IPS-NIHi11 (cell line): ENCODE measurements at places on chromosomes 6 and 20.

- DNase-seq = no peak
Measured at GRCh38 chr20:5090191-5090590, 29.6 kb downstream of the PCNA start.

GRCh38 chr6:98847416-98847778 is 13.0 kb downstream of the POU3F2 start:
- peak; percentile 14 for DNase-seq

- no peak for DNase-seq
Measured at GRCh38 chr20:47720636-47721427, 64.4 kb downstream of the SULF2 start.

DNA sequence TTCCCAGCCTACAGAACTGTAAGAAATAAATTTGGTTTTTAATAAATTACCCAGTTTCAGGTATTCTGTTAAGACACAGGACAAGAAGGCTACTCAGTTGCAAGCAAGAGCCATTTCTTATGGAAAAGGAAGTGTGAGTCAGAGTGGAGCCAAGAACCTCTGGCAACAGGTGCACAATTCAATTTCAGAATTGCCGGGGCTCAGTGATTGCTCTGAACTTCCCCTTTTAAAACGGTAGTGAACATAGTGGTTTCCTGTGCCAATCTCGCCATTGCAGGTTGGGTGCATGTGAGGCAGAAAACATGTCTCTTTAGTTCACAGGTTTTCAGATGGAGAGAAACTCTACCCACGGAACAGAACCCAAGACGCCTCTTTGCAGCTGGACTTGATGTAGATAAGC is 16.4 kb downstream of the PIGT start:
- DNase-seq = no peak

GRCh38 chr6:10529231-10529801 is 8.2 kb downstream of the GCNT2 start:
- DNase-seq = no peak

GRCh38 chr6:111646942-111647341 is 41.3 kb upstream of the TRAF3IP2 start:
- no peak for DNase-seq

DNA sequence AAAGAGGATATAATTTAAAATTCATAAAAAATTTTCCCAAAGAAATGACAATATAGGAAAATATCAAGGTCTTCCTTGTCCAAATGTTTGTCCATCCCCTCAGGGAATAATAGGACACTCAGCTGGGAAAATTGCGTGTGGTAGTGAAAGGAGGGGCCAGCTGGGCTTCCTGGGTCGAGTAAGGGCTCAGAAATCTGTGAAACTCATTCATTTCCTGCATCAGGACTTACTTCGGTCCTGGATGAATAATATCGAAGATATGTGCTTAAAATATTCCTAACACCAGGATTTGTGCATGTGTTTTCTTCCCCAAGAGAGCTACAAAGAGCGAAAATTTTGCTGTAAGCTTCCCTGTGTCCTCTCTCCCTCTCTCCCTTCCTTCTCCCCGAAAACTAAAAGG is 118.2 kb upstream of the GJE1 start:
- DNase-seq = no peak

GRCh38 chr20:35091816-35092523 is 637 bp downstream of the TRPC4AP start:
- no peak for DNase-seq

- no peak for DNase-seq
Measured at GRCh38 chr6:155031091-155031490, 36.0 kb downstream of the TIAM2 start.

DNA sequence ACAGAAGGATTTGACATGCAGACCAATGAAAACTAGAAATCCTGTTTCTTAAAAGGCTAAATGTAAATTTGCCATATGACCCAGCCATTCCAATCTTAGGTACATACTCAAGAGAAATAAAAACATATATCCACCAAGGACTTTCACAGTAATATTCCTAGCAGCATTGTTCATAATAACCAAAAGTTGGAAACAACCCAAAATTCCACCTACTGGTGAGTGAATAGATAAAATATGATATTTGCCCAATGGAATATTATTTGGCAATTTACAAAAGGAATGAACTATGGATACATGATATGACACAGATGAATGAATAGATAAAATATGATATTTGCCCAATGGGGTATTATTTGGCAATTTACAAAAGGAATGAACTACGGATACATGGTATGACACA is 22.7 kb downstream of the MTCL3 start:
- no peak for DNase-seq

DNA sequence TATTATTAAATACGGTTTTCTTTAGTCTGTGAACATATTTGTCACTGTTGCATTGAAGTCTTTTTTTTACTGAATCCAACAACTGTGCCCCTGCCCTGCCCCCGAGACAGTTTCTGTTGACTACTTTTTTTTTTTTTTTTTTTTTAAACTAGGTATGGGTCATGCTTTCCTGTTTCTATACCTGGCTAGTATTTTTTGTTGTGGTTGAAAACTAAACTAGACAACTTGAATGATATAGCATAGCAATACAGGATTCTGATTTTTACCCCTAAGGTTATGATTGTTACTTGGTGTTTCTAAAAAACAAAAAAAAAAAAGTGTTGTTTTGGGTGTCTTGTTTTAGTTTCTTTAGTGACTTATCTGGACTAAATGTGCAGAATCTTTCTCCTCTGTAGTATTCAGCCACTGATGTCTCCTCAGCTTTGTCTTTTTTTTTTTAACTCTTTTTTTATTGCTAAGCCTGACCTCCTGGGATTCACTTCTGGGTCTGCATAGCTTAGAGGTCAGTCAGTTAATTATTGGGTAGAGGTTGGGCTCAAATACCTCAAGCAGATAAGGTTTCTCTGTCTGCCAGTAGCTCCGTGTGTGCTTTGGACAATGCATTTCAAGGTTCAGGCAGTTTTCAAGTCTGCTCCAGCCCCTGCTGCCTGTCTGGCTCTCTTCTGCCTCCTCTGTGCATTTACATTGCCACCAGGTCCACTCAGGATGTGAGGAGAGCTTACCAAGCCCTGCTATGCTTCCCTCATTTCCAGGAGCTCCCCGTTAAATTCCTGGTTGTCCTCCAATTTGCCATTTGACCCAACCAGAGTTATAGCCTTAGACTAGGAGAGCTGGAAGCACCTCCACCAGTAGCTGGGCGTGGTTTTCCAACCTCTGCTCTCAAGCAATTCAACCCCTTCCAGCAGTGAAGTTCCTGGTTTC is 91.4 kb downstream of the SYNDIG1 start:
- no peak for DNase-seq

DNA sequence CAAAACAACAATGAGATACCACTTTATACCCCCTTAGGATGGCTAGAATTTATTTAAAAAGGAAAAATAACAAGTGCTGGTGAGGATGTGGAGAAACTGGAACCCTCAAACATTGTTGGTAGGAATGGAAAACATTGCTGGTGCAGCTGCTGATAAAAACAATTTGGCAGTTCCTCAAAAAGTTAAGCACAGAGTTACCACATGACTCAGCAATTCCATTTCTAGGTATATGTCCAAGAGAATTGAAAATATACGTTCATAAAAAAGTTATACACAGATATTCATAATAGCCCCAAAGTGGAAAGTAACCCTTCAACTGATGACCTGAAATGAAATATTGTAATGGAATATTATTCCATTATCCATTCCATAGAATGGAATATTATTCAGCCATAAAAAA is 55.0 kb downstream of the CD83 start:
- DNase-seq = no peak

GRCh38 chr20:4597215-4597614 is 124.5 kb upstream of the PRND start:
- DNase-seq = no peak

DNA sequence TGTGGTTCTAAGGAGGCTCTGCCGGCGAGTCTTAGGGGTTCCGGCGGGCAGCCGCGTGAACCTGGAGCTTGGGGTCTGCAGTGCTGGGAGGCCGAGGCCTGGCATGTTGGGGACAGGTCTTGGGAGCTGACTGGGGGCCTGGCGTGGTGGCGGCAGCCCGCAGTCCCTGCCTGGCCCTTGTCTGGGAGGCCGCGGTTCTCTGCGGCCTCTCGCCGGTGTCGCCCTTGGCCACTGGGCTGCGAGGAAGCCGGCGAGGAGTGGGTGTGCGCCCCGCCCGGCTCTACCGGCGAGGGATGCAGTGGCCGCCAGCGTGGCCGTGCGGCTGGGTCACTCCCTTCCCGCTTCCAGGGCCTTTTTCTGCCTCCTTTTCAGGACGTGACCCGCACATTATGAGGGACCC is 36.3 kb downstream of the IGF2R start:
- DNase-seq = no peak

GRCh38 chr6:71983131-71983530 is 96.8 kb downstream of the RIMS1 start:
- no peak for DNase-seq

- peak; percentile 42 for DNase-seq
Measured at GRCh38 chr6:26017632-26017966, 55.0 kb downstream of the TRIM38 start.

- DNase-seq = no peak
Measured at GRCh38 chr20:47397652-47398301, 41.3 kb upstream of the ZMYND8 start.

DNA sequence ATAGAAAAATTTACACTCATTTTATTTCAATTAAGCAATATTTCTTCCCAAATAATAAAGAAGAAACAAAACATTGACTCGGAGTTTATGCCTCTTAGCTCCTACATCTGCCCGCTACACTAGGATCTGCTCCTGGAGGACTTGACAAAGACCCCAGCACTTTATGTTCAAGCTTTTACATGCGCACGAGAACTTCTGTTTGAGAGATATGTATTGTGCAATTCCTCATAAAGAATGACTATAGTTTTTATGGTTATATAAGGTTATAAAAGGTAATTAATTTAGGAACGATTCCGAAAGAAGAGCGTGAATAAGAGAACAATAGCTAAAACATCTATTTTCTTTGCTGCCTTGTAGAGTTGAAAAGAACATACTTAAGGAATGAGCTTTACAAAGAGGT is 12.4 kb upstream of the RALY start:
- no peak for DNase-seq

DNA sequence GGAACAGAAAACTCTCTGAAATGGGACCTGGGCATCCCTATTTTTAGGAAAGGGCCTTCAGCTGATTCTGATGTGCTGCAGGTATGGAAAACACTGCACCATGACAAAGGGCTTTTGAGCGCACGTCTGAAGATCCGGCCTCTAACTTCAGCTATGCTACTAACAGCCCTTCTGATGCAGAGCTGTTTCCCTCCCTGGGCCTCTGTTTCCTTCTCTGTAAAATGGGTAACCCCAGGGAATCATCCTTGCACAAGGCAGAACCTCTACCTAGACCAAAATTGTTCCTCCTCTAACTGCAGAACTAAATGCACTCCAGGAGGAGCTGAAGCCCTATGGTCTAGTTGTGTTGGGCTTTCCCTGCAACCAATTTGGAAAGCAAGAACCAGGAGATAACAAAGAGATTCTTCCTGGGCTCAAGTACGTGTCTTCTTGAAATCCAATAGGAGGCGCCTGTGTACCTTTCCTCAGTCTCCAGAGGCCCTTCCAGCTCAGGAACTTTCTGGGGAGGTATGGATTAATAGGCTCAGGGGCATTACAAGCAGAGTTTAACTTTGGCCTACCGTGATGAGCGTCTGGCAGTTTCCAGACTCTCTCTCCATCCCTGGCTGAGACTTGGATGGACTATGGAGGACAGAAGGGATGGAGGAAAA is 5.9 kb downstream of the GPX5 start:
- peak; percentile 42 for DNase-seq

- no peak for DNase-seq
Measured at GRCh38 chr6:3516092-3516491, 59.2 kb upstream of the SLC22A23 start.

DNA sequence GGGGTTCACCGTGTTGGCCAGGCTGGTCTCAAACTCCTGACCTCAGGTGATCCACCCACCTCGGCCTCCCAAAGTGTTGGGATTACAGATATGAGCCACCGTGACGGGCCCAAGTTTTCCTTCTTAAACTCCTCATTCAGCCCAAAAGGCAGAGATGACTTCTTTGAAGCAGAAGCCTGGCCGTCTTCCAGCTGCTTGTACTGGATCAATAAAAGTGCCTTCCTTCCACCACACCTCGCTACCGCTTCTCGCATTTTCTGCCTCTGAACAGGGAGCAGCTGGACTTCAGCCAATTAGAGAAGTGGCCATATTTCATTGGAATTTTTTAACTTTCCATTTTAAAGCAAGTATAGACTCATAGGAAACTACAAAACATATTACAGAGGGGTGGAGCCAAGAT is 241.1 kb downstream of the PREX1 start:
- no peak for DNase-seq

GRCh38 chr6:157757430-157758403 is 65.3 kb upstream of the SNX9 start:
- no peak for DNase-seq
